Nucleus accumbens (tissue), 56 donors: ENCODE measurements at places on chromosomes 6 and 20.

DNA sequence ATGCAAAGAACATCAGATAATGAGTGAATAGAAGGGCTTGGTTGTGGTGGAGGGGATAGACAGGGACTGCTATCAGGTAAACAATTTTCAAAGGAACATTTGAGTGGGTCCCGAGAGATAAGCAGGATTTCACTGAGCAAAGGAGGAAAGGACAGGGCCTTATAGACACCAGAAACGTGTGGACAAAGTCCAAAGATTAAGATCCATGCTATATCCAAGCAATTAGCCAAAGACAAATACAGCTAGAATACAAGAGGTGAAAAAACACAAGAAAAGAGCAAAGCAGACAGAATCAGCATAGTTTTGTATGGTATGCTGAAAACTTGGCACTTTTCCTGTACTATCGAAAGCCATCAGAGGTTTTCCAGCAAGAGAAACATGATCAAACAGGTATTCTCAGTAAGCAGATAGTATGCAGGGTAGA lies 59.8 kb downstream of the CDK19 start:
- no peak for DNase-seq

DNA sequence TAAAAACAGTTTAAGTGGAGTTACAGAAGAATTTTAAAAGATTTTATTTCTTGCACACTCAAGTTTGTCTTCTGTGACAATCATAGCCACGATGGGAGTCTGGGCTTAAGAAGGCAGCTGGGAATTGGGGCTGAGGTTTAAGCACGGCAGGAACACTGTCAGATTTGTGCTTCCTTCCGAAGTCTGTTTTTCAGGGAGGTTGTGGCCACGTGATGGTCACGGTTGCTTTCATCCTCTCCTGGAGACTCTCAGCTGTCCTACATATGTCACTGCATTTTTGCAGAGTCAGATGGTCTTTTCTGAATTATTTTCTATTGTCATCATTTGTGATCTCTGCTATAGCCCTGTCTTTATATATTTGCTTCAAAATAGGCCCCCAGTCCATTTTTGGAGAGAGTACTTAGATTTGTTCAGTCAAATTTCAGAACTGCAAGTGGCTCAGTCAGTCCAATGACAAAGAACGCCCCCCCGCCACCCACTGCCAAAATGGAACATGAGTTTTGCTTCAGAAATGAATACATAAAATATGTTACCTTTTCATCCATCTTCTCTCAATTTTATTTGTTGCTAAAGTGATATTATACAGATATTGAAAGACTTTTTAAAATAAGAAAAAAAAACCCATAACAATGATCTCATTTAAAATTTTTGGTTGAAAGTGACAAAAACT lies 111.8 kb upstream of the ZFP64 start:
- DNase-seq = no peak

DNA sequence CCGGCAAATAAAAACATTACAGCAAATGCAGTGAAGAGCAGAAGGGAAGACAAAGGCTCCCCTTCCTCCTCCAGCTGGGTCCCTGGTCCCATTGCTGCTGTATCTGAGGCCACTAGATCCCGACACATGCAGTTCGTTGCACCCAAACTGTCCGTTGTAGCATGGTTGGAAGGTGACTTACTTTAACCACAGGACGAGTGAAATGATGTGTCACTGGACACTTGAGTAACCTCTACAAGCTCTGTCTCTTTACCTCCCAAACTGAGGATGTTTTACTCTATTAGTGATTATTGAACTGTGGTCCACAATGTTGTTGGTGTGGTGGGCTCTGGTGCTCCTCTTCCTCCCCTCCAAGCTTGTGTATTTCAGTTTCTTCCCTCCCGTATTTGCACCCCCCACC lies 46.2 kb upstream of the ARMH2 start:
- no peak for DNase-seq

- no peak for DNase-seq
These were observed 14.7 kb upstream of the SIM1 start for GRCh38 chr6:100479179-100480035.

DNA sequence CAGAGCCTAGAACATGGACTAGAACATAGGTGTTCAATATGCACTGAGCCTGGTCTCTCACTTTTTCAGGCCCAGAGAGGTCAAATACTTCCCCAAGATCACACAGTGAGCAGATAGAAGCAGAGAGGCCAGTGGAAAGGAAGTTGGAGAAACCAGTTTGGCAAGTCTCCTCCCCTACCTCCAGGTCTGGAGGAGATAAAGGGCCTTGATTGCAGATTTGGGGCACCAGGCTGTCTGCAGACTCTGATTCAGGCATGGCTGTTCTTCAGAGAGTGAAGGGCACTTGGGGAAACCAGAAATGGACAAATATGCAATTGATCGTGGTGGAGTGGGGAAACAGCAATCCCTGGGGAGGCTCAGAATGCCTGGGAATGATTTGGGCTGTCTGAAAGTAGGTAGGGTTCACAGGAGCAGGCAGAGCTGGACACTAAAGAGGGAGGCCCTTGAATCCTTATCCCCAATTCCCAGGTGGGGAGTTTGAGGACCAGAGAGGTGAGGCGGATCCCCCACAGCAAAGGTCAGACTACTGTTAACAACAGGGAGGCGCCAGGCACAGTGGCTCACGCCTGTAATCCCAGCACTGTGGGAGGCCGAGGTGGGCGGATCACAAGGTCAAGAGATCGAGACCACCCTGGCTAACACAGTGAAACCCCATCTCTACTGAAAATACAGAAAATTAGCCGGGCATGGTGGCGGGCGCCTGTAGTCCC lies 2.3 kb downstream of the PEDS1 start:
- DNase-seq = no peak

- no peak for DNase-seq
These were observed 601.5 kb downstream of the UTRN start for GRCh38 chr6:144886682-144887081.

- no peak for DNase-seq
These were observed 16.5 kb upstream of the WFDC2 start for GRCh38 chr20:45452772-45453691.

DNA sequence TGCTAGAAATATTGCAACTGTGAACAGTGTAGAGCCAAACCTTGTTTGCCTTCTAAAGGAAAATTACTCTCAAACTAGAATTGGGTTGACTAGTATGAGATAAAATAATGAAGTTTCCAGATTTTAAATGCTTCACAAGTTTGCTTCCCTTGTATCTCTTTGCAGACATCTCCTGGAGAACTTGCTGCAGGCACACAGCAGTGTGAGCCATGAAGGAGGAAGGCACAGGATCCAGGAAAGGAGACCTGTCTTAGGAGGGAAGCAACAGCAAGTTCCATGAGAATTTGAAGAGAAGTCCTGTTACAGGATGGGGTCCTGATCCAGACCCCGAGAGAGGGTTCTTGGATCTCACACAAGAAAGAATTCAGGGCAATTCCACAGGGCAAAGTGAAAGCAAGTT lies 115.9 kb downstream of the BMP7 start:
- no peak for DNase-seq

DNA sequence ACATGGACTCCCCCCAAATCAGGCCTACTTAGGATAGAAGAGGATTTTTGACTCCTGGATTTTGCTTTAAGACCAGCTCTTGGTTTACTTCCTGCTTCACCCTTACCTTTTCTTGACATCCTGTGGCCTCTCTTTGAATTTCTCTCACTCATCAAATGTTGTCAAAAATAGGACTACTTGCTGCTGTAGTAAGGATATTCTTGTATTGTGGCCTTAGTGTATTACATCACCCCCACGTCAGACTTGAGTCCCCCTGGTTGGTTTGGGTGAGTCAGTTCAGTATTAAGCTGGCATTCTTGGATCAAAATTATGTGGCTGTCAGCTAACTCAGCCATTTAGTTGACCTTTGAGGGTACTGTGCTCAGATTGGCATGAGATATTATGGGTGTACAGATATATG lies 1.1 kb downstream of the TPX2 start:
- no peak for DNase-seq

- DNase-seq = no peak
These were observed 16.1 kb downstream of the GRM4 start for GRCh38 chr6:34129753-34130152.

DNA sequence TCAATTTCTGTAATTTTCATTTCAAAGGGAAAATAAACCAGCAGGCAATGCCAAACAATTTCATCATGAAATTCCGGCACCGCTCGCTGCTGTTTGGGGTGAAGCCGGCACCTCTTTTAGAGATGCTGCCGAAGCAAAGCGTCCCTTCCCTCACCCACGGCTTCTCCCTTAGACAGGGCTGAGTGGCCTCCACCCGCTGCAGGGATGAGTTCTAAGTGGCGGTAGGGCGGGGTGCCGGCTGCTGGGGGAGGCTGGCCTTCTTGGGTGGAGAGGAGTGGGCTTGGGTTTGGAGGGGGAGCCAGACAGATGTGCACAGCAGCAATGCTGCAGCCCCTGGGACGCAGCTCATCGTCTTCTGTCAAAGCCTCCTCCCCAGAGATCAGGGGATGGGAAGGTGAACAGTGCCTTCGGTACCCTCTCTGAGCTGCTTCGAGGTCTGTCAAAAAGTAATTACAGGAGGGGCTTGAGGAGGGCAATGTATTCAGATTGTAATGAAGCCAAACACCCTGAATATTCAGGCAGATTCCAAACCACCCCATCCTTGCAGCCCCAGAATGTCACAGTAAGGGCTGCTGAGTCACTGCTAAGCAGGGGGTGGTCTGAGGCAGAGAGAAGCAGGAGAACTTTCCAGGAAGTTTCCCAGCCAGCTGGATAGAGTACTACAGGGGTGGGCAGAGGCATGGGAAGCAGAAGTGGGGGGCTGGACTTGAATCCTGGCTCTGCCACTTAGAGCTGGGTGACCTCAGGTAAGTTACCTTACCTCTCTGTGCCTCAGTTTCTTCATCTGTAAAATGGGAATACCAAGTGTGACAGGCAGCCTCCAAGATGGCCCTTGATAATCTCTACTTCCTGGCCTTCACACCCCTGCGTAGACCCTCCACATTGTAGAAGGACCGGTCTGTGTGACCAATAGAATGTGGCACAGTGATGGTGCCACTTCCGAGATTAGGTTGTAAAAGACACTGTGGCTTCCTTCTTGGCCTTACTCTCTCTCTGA lies 96.6 kb downstream of the SULF2 start:
- no peak for DNase-seq

DNA sequence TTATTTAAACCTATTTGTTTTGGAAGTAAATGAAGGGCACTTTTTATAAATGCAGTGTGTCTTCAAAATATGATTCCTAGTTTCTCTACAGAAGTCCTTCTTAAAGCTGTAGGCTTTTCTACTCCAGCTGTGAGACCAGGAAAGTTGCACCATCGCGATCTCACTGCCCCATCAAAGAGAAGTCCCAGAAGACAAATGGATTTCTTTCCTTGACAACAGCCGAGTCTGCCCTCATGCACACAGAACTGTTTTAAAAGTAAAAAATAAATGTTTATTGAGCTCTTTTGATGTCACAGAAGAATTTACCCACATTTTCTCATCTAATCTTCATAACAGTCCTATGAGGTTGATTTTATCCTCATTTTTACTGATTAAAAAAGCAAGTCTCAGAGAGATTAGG lies 324.4 kb upstream of the NT5E start:
- no peak for DNase-seq

DNA sequence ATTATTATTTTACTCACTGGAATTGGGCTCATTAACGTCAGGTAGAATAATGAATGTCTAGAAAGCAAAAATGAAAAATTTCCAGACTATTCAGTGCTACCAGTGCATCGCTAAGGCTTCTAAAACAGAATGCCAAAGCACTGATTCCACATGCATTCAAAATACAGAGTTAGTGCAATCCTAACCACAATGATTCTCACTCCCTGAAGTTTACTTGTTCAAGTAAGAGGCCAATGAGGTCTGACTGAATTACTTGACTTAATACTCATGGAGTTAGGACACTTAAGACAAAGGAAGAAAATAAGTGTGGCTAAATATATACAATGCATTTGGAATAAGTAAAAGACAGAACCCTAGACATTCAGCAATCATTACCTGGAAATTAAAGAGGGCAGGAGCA lies 220.5 kb downstream of the PKHD1 start:
- DNase-seq = no peak

- DNase-seq = no peak
These were observed 3.9 kb downstream of the PRDM1 start for GRCh38 chr6:106090001-106090400.

- DNase-seq = no peak
These were observed 70.4 kb downstream of the COL12A1 start for GRCh38 chr6:75135450-75135849.

- DNase-seq = no peak
These were observed 114.7 kb upstream of the ZNF217 start for GRCh38 chr20:53708129-53708968.

DNA sequence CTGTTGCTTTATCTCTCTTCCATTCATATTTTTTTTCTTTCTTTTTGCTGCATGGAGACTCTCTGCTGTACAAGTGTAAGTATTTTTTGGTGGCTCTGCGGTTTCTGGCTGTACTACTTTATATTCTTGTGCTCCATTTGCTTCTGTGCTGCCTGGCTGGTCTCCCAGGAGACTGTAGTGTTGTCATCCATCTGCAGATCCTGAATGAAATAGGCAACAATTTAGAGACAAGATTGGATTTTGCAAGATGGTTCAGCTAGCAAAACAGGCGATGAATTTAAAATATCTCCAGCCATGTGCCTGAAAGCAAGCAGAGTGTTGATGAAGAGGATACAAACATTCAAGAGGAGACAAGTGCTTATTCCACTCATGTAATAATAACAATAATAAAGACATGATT lies 75.1 kb upstream of the SCGN start:
- DNase-seq = peak; percentile 68

DNA sequence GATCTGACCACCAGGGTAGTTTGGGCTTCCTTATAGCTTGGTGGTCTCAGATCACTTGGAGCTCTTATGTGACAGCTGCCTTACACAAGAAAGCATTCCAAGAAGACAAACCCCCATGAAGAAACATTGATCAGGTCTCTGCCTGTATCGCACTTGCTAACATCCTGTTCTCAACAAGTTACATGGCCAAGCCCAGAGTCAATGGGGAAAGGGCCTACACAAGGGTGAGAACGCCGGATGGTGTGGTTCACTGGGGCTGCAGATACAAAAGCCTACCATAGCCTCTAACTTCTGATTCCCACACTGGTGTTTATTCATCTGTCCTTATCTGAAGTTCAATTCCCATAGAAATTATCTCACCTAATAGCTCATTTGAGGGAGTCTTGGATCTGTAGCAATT lies 235.5 kb downstream of the SYNDIG1 start:
- DNase-seq = no peak

- DNase-seq = no peak
These were observed 61.3 kb upstream of the TBXT start for GRCh38 chr6:166228839-166229528.

DNA sequence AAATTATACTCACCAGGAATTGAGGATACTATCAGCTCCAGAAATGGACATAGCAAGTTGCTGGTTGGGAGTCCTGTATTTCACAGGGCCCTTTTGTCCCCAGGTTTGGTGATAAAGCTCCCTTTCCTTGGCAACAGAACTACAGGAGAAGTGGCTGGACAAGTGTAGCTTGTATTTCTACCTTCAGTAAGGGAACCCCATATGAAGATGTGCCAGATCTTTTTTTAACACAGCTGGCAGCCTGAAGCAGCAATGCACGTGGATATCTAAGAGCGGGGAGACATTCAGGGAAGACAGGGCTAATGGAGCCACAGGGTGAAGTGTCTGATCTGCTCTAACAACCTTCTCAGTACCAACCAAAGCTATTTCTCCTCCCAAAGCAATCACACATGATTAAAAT lies 373.9 kb upstream of the ID4 start:
- DNase-seq = no peak

- DNase-seq = no peak
These were observed 88.3 kb downstream of the CD24 start for GRCh38 chr6:106886081-106886843.

GRCh38 chr6:19434065-19434464 lies 403.1 kb upstream of the ID4 start:
- no peak for DNase-seq
